H54 (cell line): ENCODE measurements at places on chromosomes 3 and 15.

GRCh38 chr15:33243393-33243792, 48.9 kb upstream of the FMN1 start:
- no peak for DNase-seq

DNA sequence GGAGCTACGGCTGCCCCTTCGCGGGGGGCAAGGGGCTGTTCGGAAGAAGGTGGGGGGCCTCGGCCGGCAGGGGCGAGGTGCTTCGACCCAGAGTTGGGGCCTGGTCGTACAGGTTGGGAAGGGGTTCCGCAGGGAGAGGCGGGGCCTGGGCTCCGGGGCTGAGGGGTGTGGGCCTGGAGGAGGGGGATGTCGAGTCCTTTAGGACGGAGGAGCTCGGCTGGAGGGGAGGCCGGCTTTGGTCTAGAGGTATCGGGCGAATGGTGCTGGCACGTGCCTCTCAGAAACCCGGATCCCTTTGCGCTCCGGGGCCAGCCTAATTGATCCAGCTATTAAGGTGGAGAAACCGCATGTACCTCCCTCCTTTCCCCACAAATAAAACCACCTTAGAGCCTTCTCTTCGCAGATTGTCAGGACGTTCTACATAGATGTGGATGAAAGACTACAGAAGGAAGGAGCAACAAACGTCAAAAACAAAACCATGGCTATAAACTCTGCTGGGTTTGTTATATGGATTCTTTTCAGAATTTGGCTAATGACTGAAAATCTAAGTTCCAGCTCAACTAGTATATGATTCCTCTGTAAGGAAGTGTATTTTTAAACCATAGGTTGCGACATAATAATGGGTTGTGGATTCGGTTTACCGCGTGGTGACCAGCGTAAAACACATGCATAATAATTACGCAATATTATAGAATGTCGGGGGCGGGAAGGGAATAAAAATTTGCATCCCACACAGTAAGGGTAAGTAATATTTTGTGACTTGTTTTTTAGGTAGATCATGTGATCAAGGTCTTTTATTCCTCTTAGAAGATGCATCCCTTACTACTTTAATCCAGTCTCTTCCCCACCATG, 644 bp upstream of the NGLY1 start:
- DNase-seq = peak; percentile 36

DNA sequence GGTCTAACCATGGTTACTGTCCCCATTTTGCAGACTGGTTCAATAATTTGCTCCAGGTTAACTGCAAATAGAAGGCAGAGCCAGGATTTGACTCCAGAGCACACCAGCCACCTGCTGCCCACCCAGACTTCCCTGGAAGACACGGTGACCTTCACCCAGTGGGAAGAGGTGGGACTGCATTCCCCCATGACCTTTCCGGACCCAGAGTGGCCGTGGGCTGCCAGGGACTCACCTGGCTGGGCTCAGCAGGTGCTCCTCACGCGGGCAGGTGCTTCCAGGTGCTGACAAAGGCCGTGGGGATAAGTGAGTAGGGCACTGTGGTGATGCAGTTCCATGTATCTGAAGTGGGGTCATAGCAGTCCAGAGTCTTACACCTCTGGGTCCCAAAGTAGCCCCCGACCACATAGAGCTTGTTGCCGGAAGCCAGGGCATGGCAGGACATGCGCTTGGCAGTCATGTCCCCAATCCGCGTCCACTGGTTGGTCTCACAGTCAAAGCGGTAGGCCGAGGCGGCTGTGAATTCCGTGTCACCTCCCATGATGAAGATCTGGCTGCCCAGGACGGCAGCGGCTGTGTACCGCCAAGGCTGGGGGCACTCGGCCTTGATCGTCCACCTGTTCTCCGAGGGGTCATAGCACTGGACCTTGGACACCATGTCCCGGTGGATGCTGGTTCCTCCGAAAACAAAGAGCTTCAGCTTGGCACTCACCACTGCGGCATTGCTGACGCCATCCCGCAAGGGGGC, 26.8 kb downstream of the KLHL25 start:
- no peak for DNase-seq

DNA sequence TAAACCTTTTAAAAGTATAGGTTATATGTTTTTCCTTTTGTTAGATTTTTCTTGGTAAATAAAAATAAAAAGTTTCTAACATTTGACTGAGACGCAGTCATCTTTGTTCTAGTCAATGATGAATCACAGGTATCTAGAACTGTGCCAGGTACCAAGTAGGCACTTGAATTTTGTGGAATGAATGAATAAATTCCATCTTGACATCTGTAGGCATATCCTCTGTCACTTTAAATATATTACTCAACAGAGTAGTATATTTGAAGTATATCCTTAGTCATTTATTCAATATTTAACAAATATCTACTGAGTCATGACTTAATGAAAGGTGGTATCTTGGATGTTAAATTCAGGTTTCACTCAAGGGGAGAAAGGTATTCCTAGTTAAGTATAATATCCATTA, 828.4 kb downstream of the TUSC7 start:
- DNase-seq = no peak

- no peak for DNase-seq
These were observed 21.0 kb downstream of the TMEM158 start for GRCh38 chr3:45205126-45205525.

GRCh38 chr15:67184208-67184925, 70.1 kb downstream of the AAGAB start:
- no peak for DNase-seq

GRCh38 chr3:66795365-66795764, 202.7 kb upstream of the KBTBD8 start:
- no peak for DNase-seq

DNA sequence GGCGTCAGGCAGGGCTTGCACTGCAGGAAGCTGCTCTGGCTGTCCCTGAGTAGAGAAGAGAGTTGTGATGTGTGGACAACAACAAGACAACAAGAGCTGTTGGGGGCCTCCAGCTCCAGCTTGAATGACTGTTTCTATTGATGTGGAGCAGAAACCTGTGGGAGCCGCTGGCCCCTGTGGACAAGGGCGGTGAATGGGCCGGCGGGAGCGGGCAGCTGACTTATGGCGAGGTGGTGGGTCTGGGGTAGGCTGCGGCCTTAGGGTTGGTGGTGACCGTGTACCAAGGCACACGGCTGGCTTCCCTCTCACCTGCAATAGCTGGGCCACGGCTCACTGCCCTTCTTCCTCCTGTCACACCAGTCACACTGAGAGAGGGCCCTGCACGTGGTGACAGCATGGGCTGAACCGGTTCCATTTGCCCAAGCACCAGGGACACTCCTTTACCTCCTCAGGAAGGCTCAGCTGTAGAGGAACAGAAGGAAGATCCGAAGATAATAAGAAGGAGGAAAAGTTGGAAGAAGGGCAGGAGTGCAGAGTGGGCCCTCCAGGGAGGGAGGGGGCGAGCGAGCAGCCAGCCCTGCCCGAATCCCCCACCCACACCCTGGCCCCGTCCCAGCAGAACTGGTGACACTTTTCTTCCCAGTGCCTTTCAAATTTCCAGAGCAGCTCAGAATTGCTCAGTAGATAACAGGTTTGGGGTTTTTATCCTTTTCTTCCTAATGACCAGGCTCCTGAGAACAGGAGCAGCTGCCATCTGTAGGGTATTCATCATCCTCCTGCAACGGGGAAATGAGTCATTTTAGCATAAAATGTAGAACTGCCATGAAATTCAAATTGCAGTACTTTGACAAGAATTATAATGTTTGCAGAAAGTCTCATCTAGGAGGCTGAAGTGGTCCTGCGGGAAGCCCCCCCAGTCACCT, 136.9 kb downstream of the TJP1 start:
- DNase-seq = peak; percentile 47

DNA sequence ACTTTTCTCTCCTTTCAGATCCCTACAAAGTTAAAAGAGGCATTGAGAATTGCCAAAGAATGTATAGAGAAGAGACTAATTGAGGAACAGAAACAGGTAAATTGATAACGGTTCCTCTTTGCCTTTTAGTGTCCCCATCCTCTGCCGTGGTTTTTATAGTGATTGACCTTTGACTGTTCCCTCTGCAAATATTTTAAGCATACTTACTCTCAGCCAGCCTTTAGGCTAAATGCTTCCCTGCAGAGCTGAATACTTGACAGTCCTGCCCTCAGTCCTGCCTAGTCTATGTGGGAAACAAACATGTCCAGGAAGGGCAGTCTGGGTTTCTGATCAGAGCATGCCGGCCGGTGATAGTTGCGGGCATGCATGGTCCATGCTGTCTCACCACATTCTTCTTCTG, 24.7 kb downstream of the PDHB start:
- DNase-seq = no peak

DNA sequence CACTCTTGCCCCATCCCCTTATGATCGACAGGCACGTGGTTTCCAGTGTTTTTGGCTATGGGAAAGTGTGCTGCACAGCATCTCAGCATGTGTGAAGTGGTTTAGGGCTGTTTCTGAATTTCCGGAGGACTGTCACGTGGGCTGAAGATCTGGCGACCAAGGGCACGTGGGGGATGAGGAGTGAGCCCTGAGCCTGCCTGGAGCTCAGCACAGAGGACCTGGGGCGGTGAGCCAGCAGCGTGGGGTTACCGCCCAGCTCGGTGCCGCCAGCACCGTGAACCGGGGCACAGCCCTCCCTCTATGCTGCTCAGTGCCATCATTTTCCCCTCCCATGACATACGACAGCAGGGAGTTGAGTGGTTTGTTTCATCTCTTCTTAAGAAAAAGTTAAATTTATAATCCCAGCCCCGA, 150.2 kb downstream of the DNAJB8 start:
- no peak for DNase-seq

- peak; percentile 4 for DNase-seq
These were observed 277.4 kb downstream of the ROBO1 start for GRCh38 chr3:79490165-79491028.

- no peak for DNase-seq
These were observed 31.8 kb upstream of the KLHL6 start for GRCh38 chr3:183587336-183587735.

DNA sequence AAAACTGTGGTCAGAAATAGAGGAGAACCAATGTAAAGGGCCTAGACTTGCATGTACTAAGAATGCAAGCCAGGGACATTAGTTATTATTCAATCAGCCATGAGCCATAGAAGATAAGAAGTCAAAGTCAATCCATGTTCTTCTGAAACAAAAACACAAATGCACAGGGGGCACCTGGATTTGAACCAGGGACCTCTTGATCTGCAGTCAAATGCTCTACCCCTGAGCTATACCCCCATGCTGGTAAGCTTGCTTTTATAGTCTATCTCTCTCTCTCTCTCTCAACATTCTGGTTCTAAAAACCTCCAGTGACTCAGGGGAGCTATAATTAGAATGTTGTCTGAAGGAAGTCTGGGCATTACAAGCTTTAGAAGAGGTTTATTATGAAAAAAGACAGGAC, 85.6 kb upstream of the ACP3 start:
- no peak for DNase-seq

DNA sequence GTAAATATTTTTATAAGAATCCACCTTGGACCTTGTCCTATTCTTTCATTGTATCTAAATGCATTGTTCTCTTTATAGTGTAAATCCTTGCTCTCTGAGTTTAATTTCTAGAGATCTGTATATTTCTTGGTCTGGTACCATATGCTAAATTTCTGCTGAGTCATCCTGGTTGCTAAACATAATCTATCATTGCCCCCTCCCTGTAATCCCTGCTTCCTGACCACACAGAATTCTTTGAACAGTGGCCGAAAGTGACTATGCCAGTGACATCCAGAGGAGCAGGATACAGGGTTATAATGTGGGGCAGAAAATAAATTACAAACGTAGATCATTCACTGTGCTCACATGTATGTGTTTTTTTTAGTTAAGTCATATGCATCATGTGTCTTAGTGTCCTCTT, 143.1 kb downstream of the DIPK2A start:
- no peak for DNase-seq

DNA sequence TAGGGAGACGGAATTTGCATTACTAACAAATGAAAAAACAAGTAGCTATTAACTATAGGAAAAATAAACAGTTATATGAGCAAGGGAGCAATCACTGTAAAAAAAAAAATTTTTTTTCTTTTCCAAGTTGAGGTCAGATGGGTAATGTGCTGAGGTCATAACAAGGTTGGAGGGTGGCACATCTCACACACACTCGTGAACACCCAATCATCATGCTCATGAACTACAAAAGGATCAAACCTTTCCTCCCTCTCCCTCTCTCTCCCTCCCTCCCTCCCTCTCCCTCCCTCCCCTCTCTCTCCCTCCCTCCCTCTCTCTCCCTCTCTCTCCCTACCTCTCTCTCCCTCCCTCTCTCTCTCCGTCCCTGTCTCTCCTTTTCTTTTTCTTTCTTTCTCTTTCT, 97.9 kb upstream of the CGNL1 start:
- no peak for DNase-seq

DNA sequence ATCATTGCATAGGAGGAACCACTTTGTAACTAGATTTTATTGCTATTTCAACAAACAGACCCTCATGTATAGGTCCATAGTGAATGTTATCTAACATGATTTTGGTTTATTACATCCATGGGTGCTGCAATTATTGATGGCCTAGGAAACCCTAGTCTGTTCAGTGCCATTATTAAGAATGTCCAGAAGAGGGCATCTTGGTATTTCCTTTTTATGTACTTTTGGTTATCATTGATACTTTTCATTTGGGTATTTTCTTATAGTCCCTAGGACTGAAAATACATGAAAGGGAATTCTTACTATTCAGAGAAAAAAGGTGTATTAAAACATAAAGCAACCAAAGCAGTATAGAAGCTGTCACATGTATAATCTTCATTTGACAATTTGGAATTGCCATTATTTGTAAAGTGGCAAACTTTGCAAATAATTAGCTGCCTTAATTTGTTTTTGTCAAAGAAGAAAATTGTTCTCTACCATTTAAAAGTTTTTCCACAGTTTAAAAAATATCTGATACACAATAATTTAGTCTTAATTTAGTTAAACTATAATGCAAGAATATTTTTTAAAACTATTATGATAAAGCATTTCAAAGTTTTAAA, 48.7 kb downstream of the CNOT10 start:
- DNase-seq = no peak

- no peak for DNase-seq
These were observed 61.5 kb downstream of the SLCO2A1 start for GRCh38 chr3:133967992-133968892.

DNA sequence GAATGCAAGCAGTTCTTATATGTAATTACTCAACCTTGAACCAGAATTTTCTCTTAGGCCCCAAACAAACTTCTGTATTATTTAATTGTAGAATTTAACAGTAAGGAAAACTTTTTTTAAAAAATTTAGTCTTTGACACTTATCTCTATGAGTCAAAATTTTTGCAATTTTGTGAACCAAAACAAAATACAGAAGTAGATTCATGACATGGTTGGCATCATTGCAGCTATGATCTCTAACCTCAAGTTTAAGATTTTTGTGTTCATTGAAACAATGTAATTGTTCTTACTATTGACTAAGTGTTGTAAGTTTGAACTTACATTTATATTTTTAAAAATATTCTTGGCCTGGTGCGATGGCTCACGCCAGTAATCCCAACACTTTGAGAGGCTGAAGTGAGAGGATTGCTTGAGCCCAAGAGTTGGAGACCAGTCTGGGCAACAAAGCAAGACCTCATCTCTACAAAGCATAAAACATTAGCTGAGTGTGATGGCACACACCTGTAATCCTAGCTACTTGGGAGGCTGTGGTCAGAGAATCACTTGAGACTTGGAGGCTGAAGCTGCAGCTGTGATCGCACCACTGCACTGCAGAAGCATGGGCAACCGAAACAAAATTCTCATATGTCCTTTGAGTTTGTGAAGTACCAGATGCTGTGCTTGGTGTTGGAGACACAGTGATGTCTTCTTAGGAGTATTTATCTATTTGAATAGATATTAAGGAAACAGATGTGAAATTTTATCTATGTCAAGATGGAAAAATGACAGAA, 39.7 kb downstream of the STT3B start:
- no peak for DNase-seq
